ENCODE measurements at places on chromosomes 2 and 18.

DNA sequence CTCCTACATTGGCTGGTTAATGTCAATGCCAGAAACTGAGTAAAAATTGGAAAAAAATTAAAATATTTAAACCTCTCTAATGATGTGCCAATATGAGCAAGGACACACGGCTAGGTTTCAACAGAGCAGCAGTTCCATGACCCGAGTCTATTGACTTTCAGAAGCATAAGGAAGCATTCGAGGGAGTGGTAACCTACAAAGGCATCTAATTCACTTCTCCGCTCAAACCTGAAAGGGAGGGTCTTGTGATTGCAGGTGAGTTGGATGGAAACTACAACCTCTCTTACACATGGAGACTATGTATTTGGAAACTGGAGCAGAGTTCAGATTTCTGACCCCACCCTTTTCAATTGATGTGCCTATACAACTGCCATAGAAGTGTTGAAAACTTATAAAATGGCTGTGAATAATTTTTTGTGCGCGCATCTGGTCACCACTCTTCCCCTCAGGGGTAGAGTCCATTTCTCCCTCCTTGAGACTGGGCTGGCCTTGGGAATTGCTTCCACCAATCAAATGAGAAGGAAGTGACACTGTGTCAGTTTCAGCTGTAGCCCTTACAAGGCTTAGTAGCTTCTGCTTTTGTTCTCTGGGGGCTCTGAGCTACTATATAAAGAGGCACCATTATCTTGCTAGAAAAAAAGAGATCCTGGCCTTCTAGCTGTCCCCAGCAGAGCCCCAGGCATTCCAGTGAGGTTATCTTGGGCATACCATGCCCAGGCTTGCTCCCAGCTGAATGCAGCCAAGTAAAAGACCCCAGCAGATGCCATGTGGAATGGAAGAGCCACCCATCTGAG is 278.0 kb downstream of the EPHA4 start:
- DNase-seq: no peak

GRCh38 chr2:212173756-212174510 is 364.7 kb downstream of the ERBB4 start:
- no peak for DNase-seq

DNA sequence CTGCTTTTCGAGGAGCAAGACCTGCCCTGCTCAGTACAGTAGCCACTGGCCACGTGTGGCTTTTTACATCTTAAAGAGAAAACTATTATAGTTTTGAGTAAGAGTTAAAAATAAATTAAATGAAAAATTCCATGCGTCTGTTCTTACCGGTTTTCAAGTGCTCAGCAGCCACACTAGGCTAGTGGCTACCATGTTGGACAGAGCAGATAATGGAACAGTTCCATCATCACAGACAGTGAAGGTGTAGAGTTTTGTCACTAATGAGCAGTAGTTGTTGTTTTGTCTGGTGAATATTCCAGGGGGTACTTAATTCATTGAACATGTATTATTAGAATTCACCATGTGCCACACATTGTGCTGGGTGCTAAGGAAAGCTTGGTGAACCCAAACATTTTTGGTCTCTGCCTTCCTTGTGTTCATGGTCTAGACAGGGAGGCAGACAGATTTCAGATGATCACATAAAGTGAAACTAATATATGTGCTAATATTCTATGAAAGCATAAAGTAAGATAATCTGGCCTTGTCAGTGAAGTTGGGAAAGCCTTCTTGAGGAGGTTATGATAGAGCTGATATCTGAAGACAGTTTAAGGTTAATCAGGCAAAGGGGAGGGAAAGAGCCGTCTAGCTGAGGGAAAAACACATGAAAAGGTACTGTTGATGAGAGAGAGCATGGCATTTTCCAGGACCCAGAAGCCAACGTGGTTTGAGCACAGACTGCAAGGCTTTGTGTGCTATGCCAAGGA is 1.4 kb downstream of the ALMS1 start:
- no peak for DNase-seq

DNA sequence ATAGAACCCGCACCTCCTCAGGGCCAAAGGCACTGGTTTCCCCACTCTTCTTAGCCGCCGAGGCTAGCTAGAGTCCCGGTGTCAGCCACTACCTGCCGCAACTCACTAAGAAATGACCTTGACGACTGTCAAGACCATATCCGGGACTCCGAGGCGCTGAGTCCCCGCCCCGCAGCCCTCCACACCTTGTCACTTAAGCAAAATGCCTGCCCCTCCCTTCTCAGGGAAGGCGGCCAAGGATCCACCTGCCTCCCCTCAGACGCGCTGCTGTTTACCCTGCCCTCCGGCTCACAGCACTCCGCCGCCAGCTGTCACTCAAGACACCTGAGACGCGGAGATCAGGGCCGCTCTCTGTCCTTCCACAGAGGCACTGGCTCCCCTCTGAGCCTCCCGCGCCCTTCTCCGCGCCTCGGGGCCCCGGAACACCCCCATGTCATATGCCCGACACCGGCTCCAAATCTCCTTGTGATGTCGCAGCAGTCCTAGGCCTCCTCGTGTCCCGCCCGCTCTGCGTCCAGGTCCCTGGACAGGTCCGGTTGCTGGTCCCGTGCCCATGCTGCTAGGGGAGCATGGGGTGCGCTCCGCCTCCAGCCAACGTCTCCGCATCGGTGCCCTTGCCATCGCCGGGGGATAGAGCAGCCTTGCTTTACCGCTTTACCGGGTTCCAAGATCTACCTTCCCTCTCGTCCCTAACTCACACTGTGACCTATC is 32.5 kb upstream of the REG3G start:
- DNase-seq: no peak

GRCh38 chr2:82345910-82346309 is 2041.4 kb upstream of the LRRTM1 start:
- no peak for DNase-seq

GRCh38 chr2:102297891-102298290 is 13.5 kb upstream of the IL1RL1 start:
- DNase-seq: no peak

DNA sequence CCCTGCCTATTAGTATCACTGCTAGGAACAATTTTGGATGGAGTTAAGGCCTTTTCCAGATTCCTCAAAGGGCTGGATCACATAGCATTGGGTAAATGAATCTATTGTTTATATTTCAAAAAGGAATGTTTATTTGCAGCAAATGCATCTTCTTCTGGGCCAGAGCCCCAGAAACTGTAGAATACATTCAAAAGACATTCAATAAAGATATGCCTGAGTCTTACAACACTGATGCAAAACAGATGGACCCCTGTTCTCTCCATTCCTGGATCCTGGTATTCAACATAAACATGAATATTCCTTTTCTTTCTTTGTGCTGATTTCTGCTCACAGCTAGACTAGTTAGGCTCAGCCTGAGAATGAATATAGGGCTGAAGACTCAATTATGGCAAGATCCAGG is 227.2 kb upstream of the KLHL29 start:
- no peak for DNase-seq

GRCh38 chr2:83006961-83007360 is 1452.1 kb downstream of the SUCLG1 start:
- DNase-seq: no peak

GRCh38 chr2:207688597-207688996 is 22.8 kb upstream of the CCNYL1 start:
- no peak for DNase-seq

- DNase-seq: no peak
Measured at GRCh38 chr2:1823187-1824169, 79.2 kb upstream of the PXDN start.

GRCh38 chr2:15945909-15946705 is 5.8 kb downstream of the MYCN start:
- no peak for DNase-seq

GRCh38 chr18:80227472-80227871 is 19.8 kb downstream of the PARD6G start:
- peak; percentile 35 for DNase-seq

GRCh38 chr2:230153390-230153976 is 66.3 kb downstream of the SP110 start:
- DNase-seq: no peak

DNA sequence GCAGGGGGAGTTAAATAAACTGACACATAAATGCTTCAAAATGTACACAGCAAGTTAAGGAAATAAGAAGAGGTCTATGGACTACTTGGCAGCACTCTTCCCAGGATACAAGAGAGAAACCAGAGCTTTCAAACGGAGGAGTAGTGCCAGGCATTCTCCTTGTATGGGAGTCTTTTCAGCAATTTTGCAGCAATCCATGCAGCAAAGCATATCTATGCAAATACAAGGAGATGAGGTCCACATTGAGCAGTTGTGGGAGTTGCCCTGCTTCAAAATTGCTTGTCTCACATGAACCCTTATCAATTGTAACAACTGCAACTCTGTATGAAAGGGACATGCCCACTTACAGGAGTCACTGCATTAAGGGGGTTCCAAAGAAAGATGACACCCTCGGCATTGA is 37.8 kb downstream of the SCN9A start:
- no peak for DNase-seq

DNA sequence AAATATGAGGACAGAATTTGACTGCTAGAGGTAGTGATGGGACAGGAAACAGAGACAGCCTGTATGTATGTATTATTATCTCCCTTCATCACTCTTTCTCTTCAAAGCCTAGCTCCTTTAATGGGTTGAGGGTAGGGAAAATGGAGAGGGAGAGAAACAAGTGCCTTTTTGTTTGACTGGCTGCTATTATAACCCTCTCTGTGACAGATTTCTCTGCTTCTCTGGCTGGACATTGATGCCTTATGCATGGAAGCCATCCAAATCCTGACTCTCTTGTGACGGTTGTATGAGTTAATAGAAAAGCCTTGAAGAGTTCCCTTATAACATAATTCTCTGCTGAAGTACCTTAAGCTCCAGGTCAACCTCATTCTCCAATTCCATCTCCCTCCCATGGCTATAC is 118.5 kb upstream of the COL5A2 start:
- DNase-seq: no peak

DNA sequence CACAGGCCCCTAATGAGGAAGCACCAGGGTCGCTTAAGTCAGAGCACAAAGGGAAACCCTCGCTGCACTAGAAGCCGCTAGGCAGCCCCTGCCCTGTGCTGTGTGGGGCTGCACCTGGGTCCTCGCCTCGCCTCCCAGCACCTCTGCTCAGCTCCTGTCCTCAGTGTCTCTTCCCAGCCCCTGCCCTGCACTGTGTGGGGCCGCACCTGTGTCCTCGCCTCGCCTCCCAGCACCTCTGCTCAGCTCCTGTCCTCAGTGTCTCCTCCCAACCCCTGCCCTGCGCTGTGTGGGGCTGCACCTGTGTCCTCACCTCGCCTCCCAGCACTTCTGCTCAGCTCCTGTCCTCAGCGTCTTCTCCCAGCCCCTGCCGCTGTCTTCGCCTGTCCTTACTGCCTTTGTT is 342.8 kb downstream of the EIPR1 start:
- no peak for DNase-seq

DNA sequence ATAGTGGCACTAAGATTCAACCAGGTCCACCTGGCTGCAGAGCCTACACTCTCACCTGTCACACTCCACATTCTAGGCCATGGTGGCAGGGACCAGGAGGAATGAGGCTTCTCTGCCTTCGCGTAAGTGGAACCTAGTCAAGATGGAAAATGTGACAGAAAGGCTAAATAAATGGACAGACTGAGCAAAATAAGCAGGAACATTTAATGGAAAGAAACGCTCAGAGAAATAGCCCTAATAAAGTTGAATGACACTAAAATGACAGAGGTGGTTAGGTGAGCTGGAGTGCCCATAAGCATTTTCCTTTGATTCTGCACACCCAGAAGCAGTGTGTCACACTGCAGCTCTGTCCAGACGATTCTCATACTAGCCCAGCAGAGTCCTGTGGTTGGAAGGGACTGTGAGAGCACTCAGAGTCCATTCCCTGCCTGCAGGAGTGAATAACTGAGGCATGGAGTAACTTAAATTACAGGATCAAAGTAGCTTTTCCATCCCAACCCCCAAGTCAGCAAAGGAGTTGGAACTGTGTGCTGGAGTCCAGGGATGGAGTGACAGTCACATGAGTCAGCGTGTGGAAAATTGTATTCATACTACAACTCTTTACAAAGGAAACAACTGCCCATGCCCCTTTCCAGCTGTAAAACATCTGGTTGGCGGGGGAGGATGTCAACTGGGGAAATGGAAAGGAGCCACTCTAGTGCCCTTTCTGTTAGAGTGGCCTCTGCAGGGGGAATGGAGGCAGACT is 105.4 kb upstream of the LGALSL start:
- no peak for DNase-seq

DNA sequence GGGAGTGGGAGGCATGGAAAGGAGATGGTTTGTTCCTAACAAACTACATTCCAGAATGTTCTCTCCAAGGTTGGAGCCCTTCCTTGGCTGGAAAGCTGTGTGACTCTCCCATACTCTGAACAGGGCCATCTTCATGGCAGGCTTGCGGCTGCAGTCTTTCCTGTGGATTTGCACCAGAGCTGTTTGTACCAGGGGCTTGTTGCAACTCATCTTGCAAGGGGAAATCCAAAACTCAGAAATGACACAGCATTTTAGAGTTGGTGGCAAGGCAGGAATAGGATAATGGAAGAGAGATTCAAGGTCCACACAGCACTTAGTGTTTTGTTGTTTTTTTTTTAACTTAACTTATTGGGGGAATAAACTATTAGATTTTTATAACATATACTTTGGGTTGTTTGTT is 73.7 kb upstream of the ZNF516 start:
- no peak for DNase-seq

Data from stimulated activated effector memory CD8-positive, alpha-beta T cell treated with anti-CD3 and anti-CD28 coated beads, Interleukin-12 subunit alpha, Interleukin-12 subunit beta, amount 100 ng/mL, for 72 hours (primary cell).